Activated CD4-positive, alpha-beta memory T cell treated with anti-CD3 and anti-CD28 coated beads, Interleukin-2, amount 10 ng/mL, durations not matched to agents 7 days and 5 days (primary cell): ENCODE measurements at places on chromosomes 6 and 20. TPM values are rescaled to one million over a fixed set of nuclear protein-coding genes. Genes with fewer than 3 reads are reported as not detected.

Gene SEC23B
- 95.2 TPM for total RNA-seq

Gene BEND6
- total RNA-seq: not detected

Gene PRDM13
- not detected for total RNA-seq

Gene MOXD1
- not detected for total RNA-seq

Gene IYD
- total RNA-seq: not detected

Gene SMIM26
- 61.4 TPM for total RNA-seq

GRCh38 chr6:1858196-1858595 is 248.5 kb downstream of the FOXC1 start:
- H3K36me3 ChIP-seq: no peaks in the 10 kb centered on the region

DNA sequence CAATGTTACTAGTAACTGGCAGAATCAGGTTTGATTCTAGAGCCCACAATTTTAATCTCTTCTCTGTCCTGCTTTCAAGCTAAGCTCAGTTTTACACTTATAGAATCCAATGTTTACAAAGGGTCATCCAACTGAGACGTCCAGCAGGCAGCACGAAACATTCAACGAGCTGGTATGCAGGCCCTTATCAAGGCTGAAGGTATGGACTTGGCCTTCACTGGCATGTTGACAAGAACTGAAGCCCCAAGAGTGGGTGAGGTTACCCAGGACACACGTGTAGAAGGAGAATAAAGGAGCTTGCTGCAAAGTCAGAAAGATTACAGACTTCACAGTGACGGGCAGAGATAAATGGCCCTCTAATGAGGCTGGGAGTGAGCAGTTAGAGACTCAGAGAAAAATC is 187.4 kb downstream of the KIF16B start:
- no peak overlapping the region for H3K4me3 ChIP-seq
- no peak for DNase-seq
- H3K36me3 ChIP-seq: no peaks in the 10 kb centered on the region
- no peaks in the 10 kb centered on the region for H3K4me1 ChIP-seq
- no peak overlapping the region for H3K27ac ChIP-seq
- H3K27me3 ChIP-seq: no peaks in the 10 kb centered on the region

DNA sequence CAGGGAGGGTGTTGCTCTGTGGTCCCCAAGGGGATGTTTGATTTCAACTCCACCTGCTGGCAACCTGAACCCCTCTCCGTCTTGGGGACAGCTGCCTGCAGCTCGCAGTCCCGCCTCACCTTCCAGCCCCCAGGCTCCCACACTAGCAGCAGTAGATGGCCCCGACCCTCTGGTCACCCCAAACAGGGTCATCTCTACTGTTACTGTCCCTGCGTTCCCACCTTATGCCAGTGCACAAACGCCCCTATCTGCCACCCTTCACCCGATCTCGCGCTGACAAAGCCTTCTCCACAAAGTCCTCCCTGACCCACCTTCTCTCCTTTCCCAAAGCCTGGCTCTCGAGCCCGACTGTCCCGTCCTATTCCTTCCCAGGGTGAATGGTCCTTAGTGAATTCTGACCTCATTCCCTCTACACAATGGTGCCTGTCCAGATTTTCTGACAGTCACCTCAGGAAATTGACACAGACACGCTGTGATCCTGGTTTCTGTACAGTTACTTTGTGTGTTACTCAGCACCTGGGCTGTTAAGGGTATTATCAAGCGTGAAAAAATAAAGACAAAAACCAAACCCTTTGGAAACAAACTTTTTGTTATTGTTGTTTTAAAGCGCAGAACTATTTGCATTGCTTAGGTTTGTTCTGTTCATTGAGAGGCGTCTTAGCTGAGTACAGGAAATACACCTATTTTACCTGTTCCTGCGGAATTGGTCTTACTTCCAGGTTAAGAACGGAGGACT is 728 bp downstream of the FUT9 start:
- H3K27ac ChIP-seq: no peak overlapping the region
- H3K27me3 ChIP-seq: peaks cover 23% of the 10 kb centered on the region
- H3K4me3 ChIP-seq: no peak overlapping the region

DNA sequence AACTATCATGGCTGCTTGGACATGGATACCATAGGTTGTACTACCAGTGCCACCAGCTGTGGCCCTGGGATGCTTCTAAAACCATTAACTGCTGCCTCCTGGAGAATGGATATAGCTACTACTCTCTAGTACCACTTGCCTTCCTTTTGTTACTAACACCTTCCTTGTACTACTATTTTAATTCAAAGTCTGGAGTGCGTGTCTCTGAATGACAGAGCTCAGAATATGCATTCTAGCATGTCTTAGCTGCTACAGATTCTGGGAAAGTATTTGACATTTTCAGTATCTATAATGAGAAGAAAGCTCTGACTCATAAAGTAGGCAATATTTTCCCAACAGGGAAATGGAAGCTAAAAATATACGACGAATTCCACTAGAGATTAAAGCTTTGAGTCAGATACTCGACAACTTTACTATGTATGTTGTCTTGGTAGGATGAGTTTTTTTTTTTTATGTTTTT is 112.3 kb downstream of the PFDN4 start:
- H3K27ac ChIP-seq: no peak overlapping the region
- no peaks in the 10 kb centered on the region for H3K27me3 ChIP-seq
- DNase-seq: no peak
- no peaks in the 10 kb centered on the region for H3K36me3 ChIP-seq

- no peak overlapping the region for H3K27ac ChIP-seq
- peaks cover 6% of the 10 kb centered on the region for H3K4me1 ChIP-seq
- no peak for DNase-seq
- H3K27me3 ChIP-seq: no peaks in the 10 kb centered on the region
- H3K4me3 ChIP-seq: no peak overlapping the region
Observed at GRCh38 chr6:8027965-8028651, 36.1 kb downstream of the BLOC1S5 start.

DNA sequence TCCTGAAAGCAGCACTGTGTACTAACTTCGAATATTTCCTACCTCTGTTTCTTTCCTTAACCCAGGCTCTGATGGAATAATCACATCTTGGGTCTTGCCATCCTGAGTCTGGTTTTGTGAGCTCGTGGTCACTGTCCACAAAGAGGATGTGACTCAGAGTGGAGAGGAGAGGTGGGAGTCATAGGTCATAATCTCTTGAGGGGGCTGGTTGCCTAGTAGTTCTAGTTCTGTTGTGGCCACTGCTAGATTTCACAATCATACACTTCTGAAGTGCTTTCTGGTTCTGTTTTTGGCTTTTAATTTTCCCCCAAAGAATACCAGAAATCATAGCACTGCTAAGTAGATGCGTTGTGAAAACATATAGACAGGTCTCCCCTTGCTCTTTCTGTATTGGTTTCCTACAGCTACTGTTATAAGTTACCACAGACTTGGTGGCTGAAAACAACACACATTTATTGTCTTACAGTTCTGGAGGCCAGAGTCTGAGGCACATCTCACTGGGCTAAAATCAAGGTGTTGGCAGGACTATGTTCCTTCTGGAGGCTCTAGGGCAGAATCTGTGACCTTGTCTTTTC is 102.8 kb downstream of the NRSN1 start:
- DNase-seq: no peak
- peaks cover 4% of the 10 kb centered on the region for H3K27me3 ChIP-seq
- no peak overlapping the region for H3K27ac ChIP-seq
- H3K36me3 ChIP-seq: no peaks in the 10 kb centered on the region
- H3K4me3 ChIP-seq: no peak overlapping the region
